HS-5 (cell line): ENCODE measurements at places on chromosomes 4 and X.

DNA sequence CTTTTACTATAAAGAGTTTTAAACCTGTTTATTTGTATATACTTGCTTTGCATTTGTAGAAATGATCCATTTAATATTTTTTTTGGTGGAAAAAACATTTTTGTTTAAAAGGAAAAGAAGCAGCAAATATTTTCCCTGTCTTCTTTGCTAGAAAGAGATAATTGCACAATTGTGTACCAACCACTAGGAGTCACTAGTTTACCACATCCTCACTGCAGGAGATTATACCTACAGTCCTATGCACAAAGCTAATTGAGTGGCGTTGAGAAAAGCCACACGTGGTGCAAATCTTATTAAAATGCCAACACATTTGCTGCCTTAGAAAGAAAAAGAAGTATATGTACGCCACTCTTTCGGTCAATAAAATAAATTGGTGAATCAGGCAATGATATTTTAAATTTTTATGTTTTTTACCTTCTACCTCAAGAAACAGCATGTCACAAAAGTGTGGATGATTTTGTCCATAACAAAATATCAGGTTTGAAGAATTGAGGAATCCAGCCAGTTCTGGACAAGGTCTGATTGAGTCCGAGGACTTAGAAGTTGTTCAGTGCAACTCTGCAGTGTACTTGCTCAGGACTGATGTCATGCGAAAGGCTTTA is 102.9 kb downstream of the GRXCR1 start:
- DNase-seq: peak; percentile 8

GRCh38 chr4:7872264-7872771 is 67.3 kb downstream of the AFAP1 start:
- DNase-seq: peak; percentile 79

DNA sequence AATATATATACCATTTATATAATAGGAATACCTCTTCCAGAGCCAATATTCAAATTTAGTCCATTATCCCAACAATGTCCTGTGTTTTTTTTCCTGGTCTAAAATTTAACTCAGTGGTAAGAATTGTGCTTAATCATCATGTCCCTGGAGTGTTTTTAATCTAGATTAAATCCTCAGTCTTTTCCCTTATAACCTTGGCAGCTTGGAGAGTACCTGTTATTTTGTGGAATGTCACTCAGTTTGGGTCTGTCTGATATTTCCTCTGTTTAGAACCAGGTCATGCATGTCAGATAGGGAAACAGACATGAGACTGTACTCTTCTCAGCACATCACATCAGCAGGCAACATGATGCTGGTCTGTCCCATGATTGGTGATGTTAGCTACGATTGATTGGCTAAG is 96.6 kb downstream of the HPGD start:
- DNase-seq: no peak

- DNase-seq: no peak
These were observed 76.2 kb upstream of the SCOC start for GRCh38 chr4:140297221-140297570.

GRCh38 chr4:11650801-11651596 is 222.3 kb upstream of the HS3ST1 start:
- no peak for DNase-seq

DNA sequence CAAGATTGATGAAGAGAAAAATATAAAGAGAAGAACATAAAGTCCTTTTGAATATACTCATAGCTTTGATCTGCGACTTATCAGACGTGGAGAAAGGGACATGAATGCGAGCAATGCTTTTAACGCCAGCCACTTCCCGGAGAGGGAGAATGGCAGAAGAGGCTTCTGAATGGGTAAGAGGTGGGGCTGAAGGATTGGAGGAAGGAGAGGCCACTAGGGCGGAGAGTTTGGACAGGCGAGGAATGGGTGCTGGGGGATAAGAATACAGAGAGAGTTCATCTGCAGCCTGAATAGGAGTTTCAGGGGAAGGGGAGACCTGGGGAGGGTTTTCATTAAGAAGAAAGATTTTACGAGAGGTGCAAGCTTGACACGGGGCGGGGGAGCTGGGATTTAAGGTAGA is 2534.9 kb downstream of the PCDH7 start:
- no peak for DNase-seq

DNA sequence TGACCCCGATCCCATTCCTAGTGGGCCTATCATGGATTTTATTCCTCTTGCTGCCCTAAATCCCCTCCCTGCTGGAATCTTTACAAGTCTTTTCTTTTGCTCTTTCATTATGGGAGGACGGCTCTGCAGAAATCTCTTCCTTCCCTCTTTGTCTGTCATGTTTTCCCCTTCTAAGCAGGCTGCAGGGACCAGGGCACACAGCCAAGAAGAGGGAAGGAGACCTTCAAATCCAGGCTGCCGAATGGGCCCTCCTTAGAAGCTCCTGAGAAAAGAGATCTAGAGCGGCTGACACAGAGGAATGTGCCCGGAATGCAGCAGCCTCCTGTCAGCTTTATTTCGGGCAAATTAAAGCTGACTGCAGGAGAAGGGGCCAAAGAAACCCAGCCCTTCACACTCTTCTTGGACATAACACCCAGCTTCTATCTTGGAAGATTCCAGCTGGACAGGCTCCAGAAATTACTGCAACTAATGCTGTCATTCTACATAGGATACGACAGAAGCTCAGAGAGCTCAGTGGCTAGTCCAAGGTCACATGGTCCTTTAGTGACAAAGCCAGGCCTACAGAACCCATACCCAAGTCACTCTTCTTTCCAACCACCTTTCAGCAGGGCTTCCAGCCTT is 187.8 kb upstream of the NHS start:
- no peak for DNase-seq

GRCh38 chr4:54988655-54989054 is 136.7 kb downstream of the KDR start:
- no peak for DNase-seq

- DNase-seq: no peak
These were observed 65.9 kb downstream of the EFNB1 start for GRCh38 chrX:68894513-68895340.

DNA sequence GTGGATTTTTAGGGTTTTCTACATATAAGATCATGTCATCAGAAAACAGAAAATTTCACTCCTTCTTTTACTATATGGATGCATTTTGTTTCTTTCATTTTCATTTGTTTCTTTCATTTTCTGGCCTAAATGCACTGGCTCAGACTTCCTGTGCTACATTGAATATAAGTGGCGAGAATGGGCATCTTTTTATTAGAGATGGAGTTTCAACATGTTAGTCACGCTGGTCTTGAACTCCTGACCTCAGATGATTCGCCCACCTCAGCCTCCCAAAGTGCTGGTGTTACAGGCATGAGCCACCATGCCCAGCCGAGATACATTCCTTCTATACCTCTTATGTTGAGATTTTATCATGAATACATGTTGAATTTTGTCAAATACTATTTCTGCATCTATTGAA is 61.8 kb downstream of the BRWD3 start:
- DNase-seq: no peak

DNA sequence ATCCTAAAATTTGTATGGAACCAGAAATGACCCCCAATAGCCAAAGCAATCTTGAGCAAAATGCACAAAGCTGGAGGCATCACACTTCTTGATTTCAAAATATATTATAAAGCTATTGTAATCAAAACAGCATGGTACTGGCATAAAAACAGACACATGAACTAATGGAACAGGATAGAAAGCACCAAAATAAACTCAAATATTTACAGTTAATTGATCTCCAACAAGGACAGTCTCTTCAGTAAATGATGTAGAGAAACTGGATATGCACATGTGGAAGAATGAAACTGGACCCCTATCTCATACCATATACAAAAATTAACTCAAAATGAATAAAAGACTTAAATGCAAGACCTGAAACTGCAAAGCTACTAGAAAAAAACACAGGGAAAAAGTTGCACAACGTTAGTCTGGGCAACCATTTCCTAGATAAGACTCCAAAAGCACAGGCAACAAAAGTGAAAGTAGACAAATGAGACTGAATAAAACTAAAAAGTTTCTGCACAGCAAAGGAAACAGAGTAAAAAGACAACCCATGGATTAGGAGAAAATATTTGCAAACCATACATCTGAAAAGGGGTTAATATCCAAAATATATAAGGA is 64.9 kb downstream of the CD99L2 start:
- DNase-seq: no peak

GRCh38 chrX:2846992-2847391 is 18.3 kb downstream of the GYG2 start:
- DNase-seq: no peak

- peak; percentile 55 for DNase-seq
These were observed 45.7 kb upstream of the NDST4 start for GRCh38 chr4:115159141-115159540.

- no peak for DNase-seq
These were observed 39.8 kb downstream of the SORCS2 start for GRCh38 chr4:7232061-7232650.

- no peak for DNase-seq
These were observed 210.7 kb upstream of the PPP1R2C start for GRCh38 chrX:42988700-42989099.

- no peak for DNase-seq
These were observed 247.6 kb downstream of the DCLK2 start for GRCh38 chr4:150325872-150326271.

GRCh38 chr4:26174027-26174426 is 146.8 kb upstream of the RBPJ start:
- no peak for DNase-seq

DNA sequence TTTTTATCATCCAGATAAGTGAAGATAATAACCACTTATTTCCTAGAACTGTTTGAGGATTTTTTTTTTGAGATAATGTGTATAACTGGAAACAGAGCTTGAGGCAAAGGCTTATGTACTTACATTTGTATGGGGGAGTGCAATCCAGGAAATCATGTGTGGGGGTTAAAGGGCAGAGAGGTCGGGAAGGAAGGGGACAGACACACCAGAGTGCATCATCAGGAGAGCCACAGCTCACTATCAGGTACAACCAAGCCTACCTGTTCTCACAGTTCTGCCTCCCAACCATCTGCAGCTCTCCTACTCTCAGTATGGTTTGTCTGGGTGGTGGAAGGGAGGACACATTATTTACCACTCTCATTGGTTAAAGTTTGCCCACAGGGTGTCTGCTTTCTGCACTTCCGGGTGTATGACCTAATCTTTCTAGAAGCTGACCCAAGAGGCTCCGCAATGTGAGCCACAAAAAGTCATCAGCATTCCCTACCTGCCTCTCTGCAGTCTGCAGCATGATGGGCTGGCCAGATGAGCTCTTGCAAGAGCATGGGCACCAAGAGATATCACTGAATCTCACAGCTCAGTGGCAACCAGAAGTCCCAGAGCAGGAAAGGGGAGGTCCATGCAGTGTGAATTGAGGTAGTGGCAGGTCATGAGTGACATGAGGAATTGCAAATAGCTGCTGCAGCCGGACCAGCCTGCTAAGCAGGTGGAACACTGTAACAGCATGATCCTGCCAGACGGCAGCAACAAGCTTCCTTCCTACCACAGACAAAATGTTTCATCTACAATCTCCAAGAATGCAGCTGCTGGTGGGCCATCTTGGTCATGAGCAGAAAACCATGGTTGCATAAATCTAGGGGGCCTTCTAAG is 36.9 kb upstream of the SPRY1 start:
- no peak for DNase-seq

GRCh38 chrX:129115104-129115503 is 408.2 kb downstream of the SMARCA1 start:
- DNase-seq: no peak

DNA sequence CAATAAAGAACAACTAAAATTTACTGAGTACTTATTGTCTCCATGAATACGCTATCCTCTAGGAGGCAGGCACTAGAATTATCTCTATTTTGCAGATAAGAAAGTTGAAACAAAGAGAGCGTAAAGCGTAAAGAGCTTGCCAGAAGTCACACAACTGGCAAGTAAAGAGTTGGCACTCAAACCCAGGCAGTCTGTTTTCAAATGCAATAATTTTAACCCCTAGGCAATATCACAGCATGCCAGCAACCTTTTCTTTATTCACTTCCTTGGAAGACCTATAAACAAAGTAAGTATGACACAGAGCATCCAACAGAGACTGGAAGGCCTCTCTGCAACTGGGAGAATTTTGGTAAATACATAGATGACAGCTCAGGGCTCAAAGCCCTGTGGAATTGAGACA is 23.2 kb upstream of the AMELX start:
- DNase-seq: no peak

DNA sequence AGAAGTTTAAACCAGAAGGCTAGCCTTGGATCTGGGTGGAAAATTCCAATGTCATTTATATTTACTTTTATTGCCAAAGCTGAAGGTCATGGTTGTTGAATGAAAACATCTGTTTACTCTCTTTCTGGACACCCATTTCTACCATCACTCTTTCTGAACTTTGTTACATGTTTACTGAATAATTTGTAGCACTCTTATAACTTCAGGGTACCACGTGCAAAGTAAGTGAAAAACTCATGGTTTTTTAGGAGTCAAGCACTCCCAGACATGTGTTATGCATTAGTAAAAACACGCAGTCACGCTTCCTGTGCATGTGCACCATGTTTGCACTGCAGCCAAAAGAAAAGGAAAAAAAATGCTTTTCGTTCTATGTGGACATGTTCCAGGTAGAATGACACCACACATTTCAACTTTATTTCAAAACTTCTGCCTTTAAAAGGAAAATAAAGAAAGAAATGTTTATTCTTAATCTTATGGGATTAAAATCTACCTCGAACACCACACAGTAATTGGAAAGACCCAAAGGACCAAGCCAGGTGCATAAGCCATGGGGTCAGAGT is 31.4 kb upstream of the ADH1C start:
- peak; percentile 68 for DNase-seq

DNA sequence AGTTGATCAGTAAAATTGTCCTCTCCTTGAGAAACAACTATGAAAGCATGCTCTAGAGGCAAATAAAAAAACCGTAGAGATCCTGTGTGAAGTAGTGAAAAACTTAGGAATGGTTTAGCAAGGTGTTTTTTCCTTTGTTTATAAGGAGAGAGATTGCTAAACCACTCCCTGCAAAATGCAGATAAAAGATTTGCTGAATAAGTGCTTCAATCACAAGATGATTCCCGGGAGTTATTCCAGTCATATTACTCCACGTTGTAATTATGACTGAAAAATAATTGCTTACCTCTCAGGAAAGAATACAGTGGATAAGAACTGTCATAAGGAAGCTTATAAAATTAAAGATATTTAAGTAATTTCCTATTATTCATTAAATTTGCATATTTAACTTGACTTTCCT is 2.8 kb downstream of the GK start:
- DNase-seq: no peak

GRCh38 chr4:139854668-139855403 is 189.2 kb downstream of the MGST2 start:
- no peak for DNase-seq

DNA sequence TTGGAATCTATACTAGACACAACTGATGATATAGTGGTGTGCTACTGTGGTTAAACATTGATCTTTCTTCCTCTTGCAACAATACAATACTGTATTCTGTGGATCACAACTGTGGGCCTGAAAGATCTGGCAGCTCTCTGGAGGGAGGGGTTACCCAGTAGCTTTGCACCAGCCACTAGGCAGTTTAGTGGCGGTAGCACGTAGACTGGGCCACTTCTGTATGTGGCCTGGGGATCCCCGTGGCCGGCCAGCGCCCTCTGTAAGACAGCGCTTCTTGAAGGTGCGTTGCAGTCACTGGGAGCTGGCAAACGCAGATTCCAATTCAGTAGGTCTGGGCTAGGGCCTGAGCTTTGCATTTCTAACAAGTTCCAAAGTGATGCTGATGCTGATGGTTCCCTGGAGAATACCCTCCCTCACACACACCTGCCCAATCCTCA is 168.6 kb downstream of the MGST2 start:
- DNase-seq: no peak
